ENCODE measurements at places on chromosomes 1 and 21. TPM values are rescaled to one million over a fixed set of nuclear protein-coding genes. Genes with fewer than 3 reads are reported as not detected.

DNA sequence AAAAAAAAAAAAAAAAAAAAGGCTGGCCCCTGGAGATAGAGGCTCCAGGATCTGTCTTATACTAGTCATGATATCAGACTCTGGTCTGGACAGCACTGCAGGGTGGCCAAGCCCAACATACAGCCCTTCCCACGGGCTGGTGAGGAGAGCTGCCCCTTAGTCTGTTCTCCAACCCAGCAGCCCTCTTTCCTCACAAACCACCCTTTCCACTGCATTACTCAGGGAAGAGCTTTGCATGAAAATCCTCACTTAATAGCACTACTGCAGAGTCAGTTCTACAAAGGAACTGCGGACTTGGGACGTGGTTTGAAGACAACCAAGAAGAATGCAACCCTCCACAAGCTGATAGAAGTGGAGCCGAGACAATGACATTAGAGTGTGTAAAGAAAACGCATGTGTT is 5.7 kb downstream of the BCAR3 start:
- no peak overlapping the region for H3K4me3 ChIP-seq
- no peak overlapping the region for H3K27ac ChIP-seq
- DNase-seq, result no peak
- H3K36me3 ChIP-seq, result peaks cover 4% of the 10 kb centered on the region
- H3K27me3 ChIP-seq, result peaks cover 11% of the 10 kb centered on the region
- peaks cover 34% of the 10 kb centered on the region for H3K4me1 ChIP-seq

GRCh38 chr21:32917362-32918135 is 108.2 kb upstream of the OLIG2 start:
- no peak for DNase-seq
- no peaks in the 10 kb centered on the region for H3K27me3 ChIP-seq
- no peak overlapping the region for H3K4me3 ChIP-seq
- peaks cover 19% of the 10 kb centered on the region for H3K36me3 ChIP-seq
- H3K27ac ChIP-seq, result peak overlapping the region; percentile 54

DNA sequence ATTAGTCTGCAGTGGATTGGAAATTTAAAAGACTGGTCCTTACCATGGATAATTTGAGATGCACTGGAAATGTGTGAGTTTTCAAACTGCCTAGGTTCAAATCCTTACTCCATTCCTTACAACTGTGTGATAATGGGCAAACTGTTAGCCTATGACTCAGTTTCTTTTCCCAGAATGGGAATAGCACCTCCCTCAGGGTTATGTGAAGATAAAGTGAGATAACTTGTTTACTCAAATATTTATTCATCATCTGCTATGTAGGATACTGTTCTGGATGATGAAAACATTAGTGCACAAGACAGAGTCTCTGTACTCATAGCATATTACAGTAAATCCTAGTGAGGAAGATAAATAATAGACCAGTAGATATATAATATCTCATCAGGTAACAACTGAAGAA is 28.6 kb downstream of the LRIG2 start:
- no peaks in the 10 kb centered on the region for H3K4me1 ChIP-seq
- no peak for DNase-seq
- no peaks in the 10 kb centered on the region for H3K27me3 ChIP-seq
- H3K27ac ChIP-seq, result no peak overlapping the region

GRCh38 chr1:1169429-1170214 is 4.1 kb upstream of the TTLL10 start:
- no peaks in the 10 kb centered on the region for H3K36me3 ChIP-seq
- H3K4me1 ChIP-seq, result no peaks in the 10 kb centered on the region
- no peak overlapping the region for H3K27ac ChIP-seq
- H3K4me3 ChIP-seq, result no peak overlapping the region
- peaks cover 29% of the 10 kb centered on the region for H3K27me3 ChIP-seq

GRCh38 chr1:158126425-158126824 is 54.3 kb upstream of the CD1D start:
- no peak overlapping the region for H3K27ac ChIP-seq
- H3K4me1 ChIP-seq, result no peaks in the 10 kb centered on the region
- H3K4me3 ChIP-seq, result no peak overlapping the region
- DNase-seq, result no peak

CFAP107 gene
- not detected for total RNA-seq

DENND2D gene
- not detected for total RNA-seq
